ENCODE measurements at places on chromosomes 3 and 15.

DNA sequence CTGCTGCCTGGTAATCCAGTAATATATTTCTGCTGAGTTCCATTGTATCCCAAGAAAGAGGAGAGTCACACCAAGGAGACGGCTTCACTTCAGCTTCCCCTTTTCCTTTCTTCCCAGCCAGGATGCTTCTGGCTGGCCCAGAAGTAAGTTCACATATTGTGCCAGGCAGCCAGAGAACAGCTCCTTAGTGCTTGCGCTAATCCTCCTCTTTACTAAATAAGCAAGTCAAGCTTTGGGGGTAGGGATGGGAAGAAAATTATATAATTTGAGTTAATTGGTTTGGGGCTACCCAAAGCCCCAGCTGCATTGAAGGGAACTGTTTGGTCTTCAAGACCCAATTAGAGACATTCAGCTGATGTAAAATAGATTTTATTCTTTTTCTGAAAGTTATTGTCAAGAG, 218.8 kb upstream of the HES1 start:
- DNase-seq: no peak

GRCh38 chr15:82942691-82943090, 9.8 kb downstream of the HOMER2 start:
- DNase-seq: no peak

DNA sequence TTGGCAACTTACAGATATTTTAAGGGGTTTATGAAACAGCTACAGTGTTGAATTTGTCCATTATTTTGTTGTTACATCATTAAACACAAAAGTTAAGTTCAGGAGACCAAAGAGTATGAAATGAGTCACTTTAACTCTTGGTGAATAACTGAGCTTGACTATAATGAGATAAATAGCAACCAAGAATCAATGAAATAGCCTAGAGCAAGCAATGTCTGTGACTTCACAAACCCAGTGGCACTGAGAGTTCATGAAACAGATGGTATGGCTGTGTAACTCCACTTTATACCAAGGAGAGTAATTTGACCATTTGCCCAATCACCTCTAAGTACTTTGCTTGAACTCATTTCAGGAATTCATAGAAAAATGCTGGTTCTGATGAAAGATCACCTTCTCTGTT, 169.6 kb upstream of the GADL1 start:
- no peak for DNase-seq

DNA sequence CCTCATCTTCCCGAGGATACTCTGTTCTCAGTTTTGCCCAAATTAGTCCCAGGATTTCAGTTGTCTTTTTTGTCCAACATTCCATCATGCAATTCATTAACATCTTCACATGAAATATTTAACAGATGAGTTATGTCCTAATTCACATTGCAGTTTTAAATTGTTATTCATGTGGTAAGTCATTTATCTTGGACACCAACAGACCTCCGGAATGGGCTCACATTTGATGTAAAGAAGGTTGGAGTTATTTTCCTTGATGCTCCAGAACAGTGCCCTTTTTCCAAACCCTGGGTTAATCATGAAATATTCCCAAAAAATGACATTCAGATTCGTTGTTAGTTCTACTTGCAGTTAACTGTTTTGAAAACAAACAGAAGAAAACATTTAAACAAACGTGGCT, 32.8 kb upstream of the LRTM1 start:
- no peak for DNase-seq

DNA sequence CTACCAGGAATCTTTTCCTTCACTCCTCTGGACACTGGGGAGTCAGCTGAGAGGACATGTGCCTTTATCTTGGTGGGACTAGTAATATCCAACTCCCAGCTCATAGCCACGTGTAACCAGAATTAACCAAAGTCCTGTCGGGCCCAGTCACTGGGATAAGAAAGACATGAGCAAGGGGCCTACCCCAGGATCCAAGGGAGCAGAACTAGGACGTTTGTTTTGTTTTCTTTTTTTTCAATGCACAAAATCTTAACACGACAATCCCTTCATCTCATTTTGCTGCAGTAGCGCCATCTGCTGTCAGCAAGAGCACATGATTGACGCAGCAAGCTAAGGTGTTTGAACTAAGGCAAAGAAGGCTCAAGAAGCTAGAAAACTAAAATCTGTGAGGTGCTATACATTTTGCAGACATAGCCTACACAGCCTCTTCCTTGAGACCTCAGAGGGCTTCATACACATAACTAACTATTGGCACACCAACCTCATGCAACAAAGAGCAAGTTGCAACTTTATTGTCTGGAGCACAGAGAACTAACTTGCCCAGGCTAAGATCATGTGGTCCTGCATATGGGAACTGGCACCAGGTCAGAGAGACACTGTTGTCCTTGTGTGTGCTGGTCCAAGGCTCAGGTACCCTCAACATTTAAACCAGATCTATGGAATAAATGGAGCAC, 43.6 kb downstream of the RLBP1 start:
- DNase-seq: peak; percentile 16

DNA sequence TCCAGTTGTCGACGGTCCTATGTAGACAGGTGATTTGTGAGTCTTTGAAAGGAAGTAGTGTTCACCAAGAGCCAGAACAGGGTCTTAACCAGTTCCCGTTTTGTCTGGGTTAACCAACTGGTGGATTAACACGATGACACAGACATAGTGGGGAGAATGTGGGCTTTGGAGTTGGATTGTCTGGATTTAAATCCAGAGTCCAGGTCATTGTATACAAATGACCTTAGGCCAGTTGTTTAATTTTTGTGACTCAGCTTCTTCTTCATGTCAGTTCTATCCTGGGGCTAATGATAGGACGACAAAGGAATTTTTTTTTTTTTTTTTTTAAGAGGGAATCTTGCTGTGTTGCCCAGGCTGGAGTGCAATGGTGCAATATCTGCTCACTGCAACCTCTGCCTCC, 126.7 kb downstream of the LPP start:
- DNase-seq: no peak

DNA sequence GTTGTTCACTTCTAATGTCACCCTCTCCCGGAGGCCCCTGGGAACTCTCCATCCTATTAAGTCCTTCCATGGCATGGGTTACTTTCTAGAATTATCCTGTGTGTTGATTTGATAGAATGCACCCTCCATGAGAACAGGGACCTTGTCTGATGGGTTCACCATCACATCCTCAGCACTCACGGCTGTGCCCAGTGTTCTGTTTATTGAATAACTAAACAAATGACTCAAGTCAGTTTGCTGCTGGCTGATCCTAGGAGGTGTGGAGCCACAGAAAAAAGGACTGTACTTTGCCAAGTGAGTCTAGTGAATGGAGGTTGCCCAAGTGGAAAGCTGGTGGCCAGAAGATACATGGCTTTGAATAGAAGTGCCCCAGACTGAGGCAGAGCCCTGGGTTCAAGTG, 48.5 kb upstream of the RAB6B start:
- DNase-seq: no peak

GRCh38 chr3:79847928-79848327, 80.1 kb upstream of the ROBO1 start:
- DNase-seq: no peak

DNA sequence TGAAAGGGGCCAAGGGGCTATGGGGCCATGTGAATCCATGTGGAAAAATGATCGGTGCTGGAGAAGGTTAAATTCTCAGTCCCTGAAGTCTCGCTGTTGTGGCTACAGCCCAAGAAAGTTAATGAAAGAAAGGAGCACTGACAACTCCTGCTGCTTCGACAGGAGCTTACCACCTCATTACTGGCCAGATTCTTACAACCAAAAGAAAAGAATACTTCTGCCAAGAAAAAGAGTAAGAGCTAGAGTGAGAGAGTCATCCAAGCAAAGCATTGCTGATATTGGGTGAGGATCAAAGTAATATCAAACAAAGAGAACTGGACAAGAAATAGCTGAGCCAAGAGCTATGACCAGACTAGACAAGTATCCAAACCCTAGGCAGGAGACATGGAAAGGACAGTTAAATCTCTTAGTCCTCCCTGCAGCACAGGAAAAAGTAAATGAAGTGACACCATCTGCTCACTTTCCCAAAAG, 348.4 kb upstream of the PLSCR5 start:
- no peak for DNase-seq

- no peak for DNase-seq
Observed at GRCh38 chr3:43843386-43843785, 152.6 kb downstream of the ABHD5 start.

DNA sequence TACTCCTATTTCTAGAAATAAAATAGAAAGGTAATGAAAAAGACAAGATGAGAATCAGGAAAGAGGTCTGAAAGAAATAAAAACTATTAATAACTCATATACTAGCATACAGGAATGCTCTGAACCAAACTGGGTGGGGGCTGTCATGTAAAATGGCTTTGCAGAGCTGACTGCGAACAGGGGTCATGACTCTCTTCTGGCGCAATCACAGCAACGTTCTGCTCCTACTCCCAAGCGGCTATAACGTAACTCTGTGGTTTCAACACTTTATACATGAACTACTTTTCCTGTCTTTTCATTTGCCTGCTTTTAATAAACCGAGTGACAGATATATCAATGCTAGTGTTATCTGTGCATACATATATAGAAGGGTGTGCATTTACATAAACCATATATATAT, 116.7 kb downstream of the DLG1 start:
- DNase-seq: no peak

GRCh38 chr3:53804697-53805462, 41.3 kb downstream of the CHDH start:
- DNase-seq: no peak

DNA sequence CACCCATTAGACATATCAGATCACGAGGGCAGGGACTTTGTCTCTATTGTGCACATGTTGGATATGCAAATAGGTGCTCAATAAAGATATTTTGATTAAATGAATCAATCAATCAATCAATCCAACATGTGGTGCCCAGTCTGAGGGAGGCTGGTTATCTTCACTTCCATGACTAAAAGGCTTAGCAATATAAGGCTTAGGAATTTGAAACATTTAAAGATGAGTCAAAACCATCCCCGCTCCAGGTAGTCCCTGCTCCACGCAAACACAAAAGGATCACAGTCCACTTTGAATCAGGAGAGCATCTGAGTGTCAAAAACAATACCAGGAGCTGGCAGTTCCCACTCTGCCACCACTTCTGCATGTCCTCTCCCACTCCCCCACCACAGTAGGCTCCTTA, 25.8 kb upstream of the PRICKLE2 start:
- no peak for DNase-seq

DNA sequence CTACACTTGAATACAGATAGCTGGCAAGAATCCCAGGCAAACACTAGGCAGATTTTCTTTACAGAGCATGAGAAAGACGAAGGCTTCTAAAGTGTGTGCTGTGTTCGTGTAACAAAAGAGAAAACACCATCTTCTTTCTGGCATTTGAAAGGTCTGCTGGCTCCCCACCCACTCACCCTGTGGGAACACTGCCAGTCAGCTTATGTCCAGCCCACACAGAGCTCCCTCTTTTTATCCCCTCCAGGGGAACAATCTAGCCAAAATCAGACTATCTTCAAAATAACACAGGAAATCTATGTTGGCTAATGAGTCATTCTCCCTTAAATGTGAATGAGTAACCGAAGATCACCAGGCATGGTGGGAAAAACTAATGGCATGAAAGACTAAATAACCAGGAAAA, 45.6 kb upstream of the PAQR5 start:
- DNase-seq: no peak

- DNase-seq: no peak
Observed at GRCh38 chr3:57141719-57142410, 23.3 kb downstream of the IL17RD start.

GRCh38 chr3:116161575-116162525, 283.4 kb downstream of the LSAMP start:
- no peak for DNase-seq

- no peak for DNase-seq
Observed at GRCh38 chr3:192038726-192039125, 577.8 kb downstream of the PYDC2 start.

- DNase-seq: no peak
Observed at GRCh38 chr3:46615976-46616375, 3.7 kb downstream of the FAM240A start.

GRCh38 chr3:104561324-104561723, 805.4 kb upstream of the ALCAM start:
- DNase-seq: no peak

DNA sequence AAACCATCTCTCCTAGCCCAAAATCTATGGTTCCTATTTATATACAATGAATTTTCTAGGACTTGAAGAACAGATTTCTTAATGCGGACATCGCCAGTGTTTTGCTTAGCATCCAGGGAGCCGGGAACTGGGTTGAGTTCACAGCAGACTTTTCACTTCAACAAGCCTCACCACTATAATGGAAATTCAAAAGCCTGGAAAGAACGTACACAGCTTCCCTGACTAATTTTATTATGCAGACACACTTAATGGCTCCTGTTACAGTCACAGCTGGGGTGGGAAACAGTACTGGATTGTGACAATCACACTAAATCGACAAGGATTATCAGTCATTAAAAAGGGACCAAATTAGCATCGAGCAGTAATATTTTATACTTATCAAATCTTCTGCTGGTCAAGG, 129.2 kb upstream of the BNIP2 start:
- DNase-seq: no peak

DNA sequence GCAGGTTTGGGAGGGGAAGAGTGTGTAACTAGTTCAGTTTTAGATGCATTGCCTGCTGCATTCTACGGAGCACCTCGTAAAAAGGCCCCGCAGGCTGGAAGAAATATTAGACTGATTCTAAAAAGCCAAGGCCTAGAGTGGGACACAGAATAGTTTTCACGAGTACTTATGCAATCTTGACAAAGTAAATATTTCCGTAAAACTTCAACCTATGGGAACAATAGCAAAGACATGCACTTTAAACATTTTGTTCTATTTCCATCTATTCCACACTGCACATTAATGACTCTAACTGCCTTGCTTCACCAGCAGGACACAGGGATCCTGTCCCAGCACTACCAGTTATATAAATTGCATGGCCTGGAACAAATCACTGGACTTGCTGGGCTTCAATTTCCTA, 260.0 kb downstream of the FOXP1 start:
- no peak for DNase-seq

- DNase-seq: no peak
Observed at GRCh38 chr3:167323572-167323971, 56.5 kb downstream of the ZBBX start.

DNA sequence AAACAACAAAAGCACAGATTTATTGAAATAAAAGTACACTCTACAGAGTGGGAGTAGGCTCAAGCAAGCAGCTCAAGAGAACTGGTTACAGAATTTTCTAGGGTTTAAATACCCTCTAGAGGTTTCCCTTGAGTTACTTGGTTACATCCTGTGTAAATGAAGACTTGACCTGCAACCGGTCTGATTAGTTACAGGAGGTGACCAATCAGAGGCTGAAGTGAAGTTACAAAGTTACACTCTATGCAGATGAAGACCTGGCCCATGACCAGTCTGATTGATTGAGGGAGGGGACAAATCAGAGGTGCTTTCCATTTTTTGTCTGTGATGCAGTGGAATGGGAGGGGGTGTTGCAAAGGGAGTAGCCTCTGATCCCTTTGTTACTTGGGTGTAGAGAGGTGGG, 723.4 kb downstream of the ZPLD1 start:
- no peak for DNase-seq
